Cerebellar nuclear complex (tissue), 1 donor: ENCODE measurements at places on chromosomes 11 and 22.

- no peak for DNase-seq
These were observed 44.0 kb upstream of the RDX start for GRCh38 chr11:110340436-110340835.

GRCh38 chr11:86069408-86070101 lies 671 bp upstream of the PICALM start:
- no peak for DNase-seq

GRCh38 chr22:48091060-48091650 lies 1328.7 kb downstream of the TBC1D22A start:
- DNase-seq, result no peak

DNA sequence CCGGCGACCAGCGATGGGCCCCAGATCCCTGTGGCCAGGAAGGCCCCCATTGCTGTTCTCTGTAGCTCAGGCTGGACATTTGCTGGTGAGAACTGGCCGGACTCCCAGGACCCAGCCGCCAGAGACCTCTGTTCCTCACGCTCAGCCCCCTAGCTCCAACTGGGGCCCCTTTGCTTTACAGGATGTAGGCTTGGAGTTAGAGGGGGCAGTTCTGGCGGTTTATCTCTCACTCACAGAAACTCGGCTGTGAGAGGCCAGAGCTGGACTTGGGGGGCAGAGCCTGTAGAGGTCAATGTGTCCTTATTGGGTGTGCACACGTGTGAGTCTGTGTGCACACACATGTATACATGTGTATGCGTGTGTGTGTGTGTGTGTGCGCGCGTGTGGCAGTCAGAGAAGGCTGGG lies 502 bp downstream of the SMIM38 start:
- DNase-seq, result no peak

- DNase-seq, result no peak
These were observed 1.7 kb downstream of the SMTN start for GRCh38 chr22:31082606-31083376.

GRCh38 chr11:74771139-74771538 lies 22.5 kb downstream of the RNF169 start:
- DNase-seq, result no peak

GRCh38 chr11:7692426-7692825 lies 13.9 kb downstream of the OVCH2 start:
- DNase-seq, result no peak

GRCh38 chr11:102287964-102288724 lies 29.1 kb upstream of the BIRC3 start:
- DNase-seq, result no peak

DNA sequence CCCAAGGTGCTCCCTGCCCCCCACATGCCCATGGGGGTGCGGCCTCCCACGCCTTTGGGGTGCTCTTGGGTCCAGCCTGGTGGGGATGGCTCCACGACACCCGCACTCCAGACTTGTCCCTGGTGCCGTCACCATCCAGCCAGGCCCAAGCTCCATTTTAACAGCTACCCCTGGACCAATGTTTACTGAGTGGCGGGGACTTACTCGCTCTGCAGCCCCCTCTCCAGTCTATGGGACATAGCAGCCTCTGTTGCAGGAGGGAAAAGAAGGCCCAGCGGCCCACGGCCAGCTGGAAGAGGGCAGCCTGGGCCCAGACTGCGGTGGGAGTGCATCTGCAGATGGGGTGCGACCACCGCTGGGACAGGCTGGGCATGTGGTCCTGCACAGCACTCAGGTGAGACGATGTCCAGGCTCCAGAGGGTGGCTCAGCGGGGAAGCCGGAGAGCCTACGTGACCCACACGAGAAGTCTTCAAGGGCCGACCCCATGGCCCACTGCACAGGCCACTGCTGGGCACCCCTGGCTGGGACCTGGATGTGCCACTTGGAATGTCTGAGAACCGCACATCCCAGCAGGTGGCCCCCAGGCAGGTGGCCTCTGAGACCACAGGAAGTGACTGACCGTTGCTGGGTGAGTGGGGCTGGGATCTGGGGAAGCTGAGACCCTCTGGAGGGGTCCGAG lies 18.1 kb downstream of the IL17REL start:
- DNase-seq, result no peak

DNA sequence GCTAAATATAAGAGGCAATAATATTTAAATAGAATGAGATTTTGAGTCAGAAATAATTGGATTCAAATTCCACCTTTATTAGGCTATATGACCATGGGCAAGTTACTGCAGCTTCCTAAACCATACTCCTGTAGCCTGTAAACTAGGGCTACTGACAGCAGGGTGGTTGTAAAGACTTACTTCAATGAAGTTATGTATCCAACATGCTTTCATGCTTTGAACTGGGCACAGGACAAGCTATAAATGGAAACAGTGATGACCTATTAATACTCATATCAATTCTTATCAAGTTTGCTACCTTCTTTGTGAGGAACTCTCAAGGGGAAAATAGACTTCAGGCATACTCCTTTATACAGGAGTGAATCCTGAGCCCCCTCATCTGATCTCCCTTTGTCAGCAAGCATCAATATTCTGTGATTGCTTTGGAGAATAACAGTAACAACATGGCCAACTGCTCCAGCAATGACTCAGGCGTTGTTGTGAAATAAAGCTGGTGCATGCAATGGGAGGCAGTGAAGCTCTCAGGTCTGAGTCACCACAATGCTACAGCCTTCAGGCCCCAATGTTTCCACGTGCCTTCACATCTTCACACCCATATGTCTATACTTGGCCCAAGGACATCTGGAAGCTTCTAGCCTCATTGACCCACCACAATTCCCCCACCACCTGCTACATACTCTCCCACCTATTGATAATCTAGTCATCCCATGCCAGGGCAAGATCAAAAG lies 102.5 kb downstream of the KCNA4 start:
- DNase-seq, result no peak
